NCI-H1105 (cell line): ENCODE measurements at places on chromosomes 2 and 18.

- DNase-seq: no peak
Observed at GRCh38 chr18:68152770-68153169, 562.1 kb downstream of the TMX3 start.

DNA sequence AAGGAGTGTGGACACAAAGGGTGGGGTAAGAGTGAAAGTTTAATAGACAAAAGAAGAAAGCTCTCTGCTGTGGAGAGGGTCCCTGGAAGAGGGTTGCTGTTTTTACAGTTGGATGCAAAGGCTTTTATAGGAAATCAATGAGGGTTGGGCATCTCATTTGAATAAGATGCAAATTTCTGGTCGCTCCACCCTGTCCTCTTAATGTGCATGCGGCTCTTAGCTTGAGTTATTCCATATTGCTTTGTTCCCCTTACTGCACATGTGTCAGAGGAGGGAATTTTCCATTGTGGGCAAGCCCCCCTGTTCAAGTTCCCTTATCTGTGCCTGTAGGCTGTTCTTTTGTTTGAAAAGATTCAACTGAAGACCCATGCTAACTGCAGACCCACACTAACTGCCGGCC lies 326.5 kb downstream of the BCL11A start:
- no peak for DNase-seq

DNA sequence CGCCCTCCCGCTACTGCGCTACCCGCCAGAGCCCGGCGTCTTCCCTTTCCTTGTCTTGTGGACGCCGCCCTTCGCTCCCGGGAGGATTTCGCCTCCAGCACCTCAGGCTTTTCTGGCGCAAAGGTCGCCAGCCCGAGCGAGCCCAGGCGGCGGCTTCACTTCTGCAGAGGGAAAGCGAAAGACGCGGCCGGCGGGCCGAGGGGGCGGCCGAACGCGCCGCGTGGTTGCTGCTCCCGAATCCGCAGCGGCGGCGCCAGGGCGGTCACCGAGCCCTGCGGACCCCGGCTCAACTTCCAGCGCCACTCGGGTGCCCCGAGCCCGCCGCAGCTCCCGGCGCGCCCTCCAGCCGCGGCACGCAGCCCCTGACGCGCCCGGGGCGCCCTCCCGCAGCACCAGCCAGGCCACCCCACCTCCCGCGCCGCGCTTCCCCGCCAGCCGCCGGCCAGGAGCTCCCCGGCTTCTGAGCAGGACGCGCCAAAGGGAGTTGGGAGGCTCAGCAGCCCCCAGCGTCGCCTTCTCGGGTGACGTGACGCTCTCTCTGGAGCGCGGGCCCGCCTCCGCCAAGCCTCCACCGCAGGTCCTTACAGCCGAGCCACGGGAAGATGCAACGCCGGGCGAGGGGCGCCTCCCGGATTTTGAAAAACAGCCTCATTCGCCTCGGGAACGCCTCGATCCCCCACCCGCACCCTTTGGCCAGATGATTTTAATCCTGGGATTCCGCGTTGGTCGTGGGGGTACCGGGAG lies 84.9 kb upstream of the EPB41L3 start:
- DNase-seq: no peak

GRCh38 chr18:10138719-10139118 lies 224.9 kb downstream of the VAPA start:
- no peak for DNase-seq

DNA sequence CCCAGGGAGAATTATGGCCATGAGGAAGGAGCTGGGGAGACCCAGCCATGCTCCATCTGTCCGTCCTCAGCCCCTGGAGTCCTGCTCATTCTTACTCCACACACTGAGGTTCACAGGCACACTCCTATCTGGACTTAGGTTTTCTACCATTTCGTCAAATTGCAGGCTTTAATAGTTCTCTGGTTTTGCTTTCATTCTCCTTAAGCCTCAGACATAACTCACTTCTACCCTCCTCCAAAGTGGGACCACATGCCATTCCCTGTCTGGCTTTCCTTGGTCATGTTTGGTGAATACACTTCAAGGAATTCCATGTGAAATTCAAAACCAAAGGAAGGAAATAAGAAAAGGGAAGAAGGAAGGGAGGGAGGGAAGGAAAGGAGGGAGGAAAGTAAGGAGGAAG lies 115.7 kb downstream of the CMPK2 start:
- no peak for DNase-seq

DNA sequence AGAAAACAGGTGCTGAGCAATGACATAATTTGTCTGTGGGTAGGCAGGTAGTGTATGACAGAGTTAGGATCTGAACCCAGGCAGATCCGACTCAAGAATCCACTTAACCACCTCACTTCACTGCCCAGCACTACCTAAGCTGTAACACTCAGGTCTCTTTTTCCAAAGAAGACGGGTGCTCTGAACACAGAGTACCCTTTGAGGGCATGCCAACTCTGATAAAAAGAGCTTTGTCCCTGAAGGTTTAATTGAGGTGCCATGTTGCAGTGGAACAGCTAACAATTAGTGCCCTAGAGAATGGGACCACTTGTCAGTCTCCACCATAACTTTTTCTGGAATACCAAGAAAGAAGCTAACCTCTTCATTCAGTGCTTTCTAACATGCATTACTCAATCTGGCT lies 11.3 kb downstream of the ABHD3 start:
- no peak for DNase-seq

GRCh38 chr18:13649397-13650390 lies 76.7 kb downstream of the FAM210A start:
- DNase-seq: no peak

DNA sequence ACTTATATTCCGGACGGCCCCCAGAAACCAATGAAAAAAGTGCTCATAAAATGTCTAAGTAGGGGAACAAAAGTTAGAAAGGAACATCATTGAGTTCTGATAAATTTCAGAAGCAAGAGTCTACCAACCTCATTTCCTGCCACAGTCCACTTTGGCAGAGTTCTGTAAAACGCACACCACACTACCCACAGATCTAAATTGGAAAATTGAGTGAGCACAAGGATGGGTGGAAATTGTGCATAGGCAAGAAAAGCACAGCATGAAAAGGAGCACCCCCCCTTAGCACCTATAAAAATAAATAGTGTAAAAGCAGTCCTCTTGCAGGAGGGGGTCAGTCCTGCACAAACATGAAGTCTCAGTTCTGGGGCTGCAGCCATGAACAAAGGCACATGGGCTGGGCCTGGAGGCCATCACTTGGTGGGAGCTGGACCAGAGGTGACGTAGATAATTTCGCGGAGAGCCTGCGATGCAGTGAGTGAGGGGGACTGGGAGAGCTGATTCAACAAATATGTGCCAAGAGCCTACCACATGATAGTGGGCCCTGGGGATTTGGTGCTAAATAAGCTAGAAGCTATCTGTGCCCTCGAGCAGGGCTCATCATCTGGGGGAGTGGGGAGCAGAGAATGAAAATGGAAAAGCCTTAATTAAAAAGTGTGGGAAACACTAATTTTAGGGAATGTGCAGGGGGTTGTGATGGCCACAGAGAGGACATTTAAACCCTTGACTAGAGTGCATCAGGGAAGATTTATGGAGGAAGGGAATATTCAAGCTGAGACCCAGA lies 48.9 kb upstream of the SPP2 start:
- DNase-seq: no peak
